Endothelial cell of umbilical vein (primary cell): ENCODE measurements at places on chromosomes 12 and 14. TPM values are rescaled to one million over a fixed set of nuclear protein-coding genes. Genes with fewer than 3 reads are reported as not detected.

GRCh38 chr14:77542421-77543239, 44.0 kb upstream of the ISM2 start:
- H3K27me3 ChIP-seq, result no peaks in the 10 kb centered on the region
- H3K27ac ChIP-seq, result peak overlapping the region; percentile 79
- peaks cover 3% of the 10 kb centered on the region for H3K36me3 ChIP-seq
- peak; percentile 91 for DNase-seq
- peak overlapping the region; percentile 47 for H3K4me3 ChIP-seq

GRCh38 chr14:105292826-105293711, 7.7 kb downstream of the BRF1 start:
- no peaks in the 10 kb centered on the region for H3K27me3 ChIP-seq
- H3K36me3 ChIP-seq, result no peaks in the 10 kb centered on the region
- DNase-seq, result peak; percentile 64
- H3K27ac ChIP-seq, result peak overlapping the region; percentile 46
- H3K4me1 ChIP-seq, result peaks cover 27% of the 10 kb centered on the region

DNA sequence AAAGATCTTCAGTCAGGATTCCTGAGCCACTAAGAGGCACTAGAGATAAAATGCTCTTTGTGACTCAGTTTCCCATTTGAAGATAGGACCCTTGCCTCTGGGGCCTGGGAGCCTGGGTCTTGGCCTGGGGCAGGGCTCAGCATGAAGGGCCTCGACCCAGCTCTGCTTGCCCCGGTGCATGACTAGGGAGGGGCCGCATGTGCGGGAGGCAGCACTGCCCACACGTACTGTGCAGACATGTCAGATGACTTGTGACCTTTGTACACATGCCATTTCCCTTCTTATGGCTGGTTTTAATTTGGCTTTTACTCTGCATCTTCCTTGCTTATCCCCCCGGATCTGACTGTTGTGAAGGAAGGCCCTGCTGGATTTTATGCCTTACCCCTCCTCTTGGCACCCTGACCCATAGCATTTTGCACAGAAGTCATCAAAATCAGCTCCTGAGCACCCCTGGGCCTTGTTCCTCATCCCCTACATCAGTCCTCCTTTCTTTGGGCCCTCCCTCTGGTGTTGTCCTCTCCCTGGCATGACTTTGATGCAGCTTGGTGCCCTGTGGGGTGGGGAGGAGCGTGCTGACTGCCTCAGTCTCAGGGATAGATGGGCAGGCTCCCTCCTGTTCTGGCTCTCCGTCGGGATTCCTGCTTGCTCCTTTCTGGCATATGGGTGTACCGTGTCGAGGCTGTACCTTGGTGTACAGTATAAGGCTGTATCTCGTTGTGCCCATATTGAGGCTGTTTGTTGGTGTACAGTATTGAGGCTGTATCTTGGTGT, 4.4 kb downstream of the CLSTN3 start:
- H3K4me1 ChIP-seq, result peaks cover 9% of the 10 kb centered on the region
- no peaks in the 10 kb centered on the region for H3K27me3 ChIP-seq
- DNase-seq, result no peak
- H3K27ac ChIP-seq, result no peak overlapping the region

GRCh38 chr12:132314516-132315233, 14.7 kb downstream of the GALNT9 start:
- DNase-seq, result no peak
- no peak overlapping the region for H3K4me3 ChIP-seq
- no peaks in the 10 kb centered on the region for H3K4me1 ChIP-seq

- DNase-seq, result no peak
- H3K4me3 ChIP-seq, result no peak overlapping the region
- H3K27me3 ChIP-seq, result no peaks in the 10 kb centered on the region
- no peaks in the 10 kb centered on the region for H3K36me3 ChIP-seq
- no peak overlapping the region for H3K27ac ChIP-seq
Observed at GRCh38 chr14:83006121-83006670, 1472.5 kb upstream of the SEL1L start.

Gene MYF5
- not detected in 2 replicates for total RNA-seq

Gene PMCH
- 1.1 and 1.8 TPM in 2 replicates for total RNA-seq

Gene CPNE6
- not detected in 2 replicates for total RNA-seq

GRCh38 chr12:57235017-57235727, 5.7 kb downstream of the SHMT2 start:
- H3K27ac ChIP-seq, result no peak overlapping the region
- no peak overlapping the region for H3K4me3 ChIP-seq
- peaks cover 27% of the 10 kb centered on the region for H3K27me3 ChIP-seq

GRCh38 chr12:123485756-123486155, 27.8 kb downstream of the SNRNP35 start:
- H3K4me3 ChIP-seq, result no peak overlapping the region
- H3K27me3 ChIP-seq, result no peaks in the 10 kb centered on the region
- peaks cover 8% of the 10 kb centered on the region for H3K4me1 ChIP-seq
- DNase-seq, result no peak
- H3K36me3 ChIP-seq, result peaks cover 3% of the 10 kb centered on the region

DNA sequence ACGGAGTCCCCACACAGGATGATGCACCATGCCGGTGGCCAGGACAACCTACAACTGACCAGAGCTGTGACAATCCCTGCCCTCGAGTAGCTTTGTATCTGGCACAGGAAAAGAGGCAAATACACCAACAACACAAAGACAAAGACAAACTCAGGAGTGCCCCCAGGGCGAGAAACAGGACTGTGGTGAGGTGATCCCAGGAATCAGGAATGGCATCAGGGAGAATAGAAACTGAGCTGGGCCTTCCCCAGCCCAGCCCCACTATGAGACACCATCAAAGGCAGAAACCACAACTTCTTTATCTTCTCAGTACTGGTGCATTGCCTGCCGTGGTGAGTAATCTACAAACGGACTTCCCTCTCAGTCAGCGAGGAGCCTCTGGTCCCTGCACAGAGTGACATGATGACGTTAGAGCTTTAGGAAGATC, 157.7 kb downstream of the TTC7B start:
- H3K27me3 ChIP-seq, result no peaks in the 10 kb centered on the region
- no peak overlapping the region for H3K4me3 ChIP-seq
- H3K27ac ChIP-seq, result no peak overlapping the region
- H3K4me1 ChIP-seq, result no peaks in the 10 kb centered on the region
- no peak for DNase-seq

- H3K4me1 ChIP-seq, result peaks cover 5% of the 10 kb centered on the region
- H3K36me3 ChIP-seq, result no peaks in the 10 kb centered on the region
- no peaks in the 10 kb centered on the region for H3K27me3 ChIP-seq
- no peak overlapping the region for H3K27ac ChIP-seq
- H3K4me3 ChIP-seq, result no peak overlapping the region
Observed at GRCh38 chr12:46459111-46459510, 86.5 kb upstream of the SLC38A2 start.

GRCh38 chr14:61426048-61426447, 104.7 kb downstream of the PRKCH start:
- H3K36me3 ChIP-seq, result no peaks in the 10 kb centered on the region
- no peaks in the 10 kb centered on the region for H3K27me3 ChIP-seq
- H3K27ac ChIP-seq, result no peak overlapping the region
- no peak for DNase-seq

Gene HOXC11
- not detected in 2 replicates for total RNA-seq

Gene TSHR
- not detected in 2 replicates for total RNA-seq

Gene PLXNC1
- total RNA-seq, result 0.04 TPM in 1 of 2 replicates, not detected in the other

- no peaks in the 10 kb centered on the region for H3K4me1 ChIP-seq
- H3K27me3 ChIP-seq, result no peaks in the 10 kb centered on the region
- no peak overlapping the region for H3K27ac ChIP-seq
- H3K4me3 ChIP-seq, result no peak overlapping the region
Observed at GRCh38 chr14:77714926-77715325, 7.0 kb downstream of the SLIRP start.

Gene SSPN
- 0.65 and 2.1 TPM in 2 replicates for total RNA-seq

DNA sequence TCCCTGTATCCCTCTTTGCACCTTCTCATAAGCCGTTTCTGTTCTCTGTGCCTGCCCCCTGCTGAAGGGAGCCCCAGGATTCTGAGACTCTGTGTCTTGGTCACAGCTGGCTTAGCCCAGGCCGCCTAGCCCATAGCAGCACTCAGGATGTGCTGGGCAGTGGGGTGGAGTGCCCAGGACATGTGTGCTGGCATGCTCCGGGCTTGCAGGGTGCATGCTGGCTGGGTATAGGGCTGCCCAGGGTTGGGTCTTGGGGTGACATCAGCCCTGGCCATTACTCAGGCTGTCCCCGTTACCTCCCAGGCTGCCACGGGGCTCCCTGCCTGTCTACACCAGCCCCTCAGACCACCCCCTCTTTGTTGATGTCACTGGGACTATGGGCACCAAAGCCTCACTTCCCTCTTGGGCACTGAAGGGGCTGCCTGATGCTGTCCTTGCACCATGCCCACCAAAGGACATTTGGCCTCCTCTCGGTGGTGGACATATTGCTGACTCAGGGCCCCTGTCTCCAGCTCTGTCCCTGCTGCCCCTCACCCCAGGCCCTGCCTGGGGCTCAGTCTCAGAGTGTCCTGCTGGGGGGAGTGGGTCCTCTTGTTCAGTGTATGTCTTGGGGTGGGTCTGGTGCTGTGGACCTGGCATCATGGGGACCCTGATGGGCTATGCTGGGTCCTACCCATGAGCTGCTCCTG, 2.4 kb downstream of the CEP170B start:
- no peaks in the 10 kb centered on the region for H3K36me3 ChIP-seq
- peaks cover 16% of the 10 kb centered on the region for H3K27me3 ChIP-seq
- H3K27ac ChIP-seq, result no peak overlapping the region
- H3K4me3 ChIP-seq, result no peak overlapping the region

GRCh38 chr14:64845878-64846277, 33.8 kb downstream of the SPTB start:
- no peaks in the 10 kb centered on the region for H3K4me1 ChIP-seq
- no peak overlapping the region for H3K4me3 ChIP-seq
- no peaks in the 10 kb centered on the region for H3K36me3 ChIP-seq
- no peak overlapping the region for H3K27ac ChIP-seq

Gene PTPN6
- 1.6 and 1.8 TPM in 2 replicates for total RNA-seq

DNA sequence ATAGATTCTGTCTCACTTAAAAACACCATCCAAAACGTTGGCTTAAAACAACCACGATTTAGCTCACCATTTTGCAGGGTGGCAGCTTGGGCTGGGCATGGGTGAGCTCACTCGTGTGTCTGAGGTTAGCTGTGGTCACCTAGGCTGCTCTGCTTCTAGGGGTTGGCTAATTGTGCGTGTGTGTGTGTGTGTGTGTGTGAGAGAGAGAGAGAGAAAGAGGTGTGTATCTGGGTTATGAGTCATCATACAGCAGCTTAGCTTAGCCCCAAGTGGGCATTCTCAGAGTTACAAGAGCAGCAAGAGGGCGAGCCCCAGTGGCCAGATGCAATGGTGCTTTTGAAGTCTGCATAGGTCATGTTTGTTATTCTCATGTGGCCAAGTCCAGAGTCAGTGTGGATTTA, 6.0 kb downstream of the FBXW8 start:
- no peak overlapping the region for H3K27ac ChIP-seq
- H3K4me3 ChIP-seq, result no peak overlapping the region
- H3K27me3 ChIP-seq, result no peaks in the 10 kb centered on the region
- peak; percentile 16 for DNase-seq
- H3K36me3 ChIP-seq, result no peaks in the 10 kb centered on the region
- H3K4me1 ChIP-seq, result peaks cover 7% of the 10 kb centered on the region

GRCh38 chr12:3772380-3772779, 19.5 kb upstream of the CRACR2A start:
- H3K27ac ChIP-seq, result no peak overlapping the region
- H3K27me3 ChIP-seq, result peaks cover 12% of the 10 kb centered on the region
- peaks cover 8% of the 10 kb centered on the region for H3K4me1 ChIP-seq

Gene SRRM4
- total RNA-seq, result not detected in 2 replicates

- H3K4me3 ChIP-seq, result no peak overlapping the region
- no peak overlapping the region for H3K27ac ChIP-seq
- no peaks in the 10 kb centered on the region for H3K4me1 ChIP-seq
- H3K27me3 ChIP-seq, result no peaks in the 10 kb centered on the region
- H3K36me3 ChIP-seq, result no peaks in the 10 kb centered on the region
- no peak for DNase-seq
Observed at GRCh38 chr12:52486166-52487105, 6.6 kb downstream of the KRT6A start.

Gene AMIGO2
- 7.5 and 8.7 TPM in 2 replicates for total RNA-seq

Gene TAS2R8
- total RNA-seq, result not detected in 2 replicates

Gene INHBE
- total RNA-seq, result not detected in 2 replicates

DNA sequence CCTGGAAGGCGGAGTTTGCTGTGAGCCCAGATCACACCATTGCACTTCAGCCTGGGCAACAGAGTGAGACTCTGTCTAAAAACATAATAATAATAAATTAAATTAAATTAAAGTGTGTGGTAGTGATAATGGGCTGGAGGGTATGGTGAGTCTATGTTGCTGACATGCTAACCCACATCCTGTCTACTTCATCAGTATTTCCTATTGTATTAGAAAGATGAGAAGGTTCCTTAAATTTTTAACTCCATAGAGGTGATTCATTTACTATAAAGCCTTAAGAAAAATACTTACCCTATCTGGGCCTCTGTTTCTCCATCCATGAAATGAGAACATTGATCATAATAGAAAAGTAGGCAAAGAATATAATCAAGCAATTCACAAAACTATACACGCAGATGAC, 280.5 kb downstream of the FBXL14 start:
- no peaks in the 10 kb centered on the region for H3K27me3 ChIP-seq
- no peak overlapping the region for H3K27ac ChIP-seq
- H3K4me1 ChIP-seq, result no peaks in the 10 kb centered on the region
- no peaks in the 10 kb centered on the region for H3K36me3 ChIP-seq
- no peak overlapping the region for H3K4me3 ChIP-seq
- no peak for DNase-seq

DNA sequence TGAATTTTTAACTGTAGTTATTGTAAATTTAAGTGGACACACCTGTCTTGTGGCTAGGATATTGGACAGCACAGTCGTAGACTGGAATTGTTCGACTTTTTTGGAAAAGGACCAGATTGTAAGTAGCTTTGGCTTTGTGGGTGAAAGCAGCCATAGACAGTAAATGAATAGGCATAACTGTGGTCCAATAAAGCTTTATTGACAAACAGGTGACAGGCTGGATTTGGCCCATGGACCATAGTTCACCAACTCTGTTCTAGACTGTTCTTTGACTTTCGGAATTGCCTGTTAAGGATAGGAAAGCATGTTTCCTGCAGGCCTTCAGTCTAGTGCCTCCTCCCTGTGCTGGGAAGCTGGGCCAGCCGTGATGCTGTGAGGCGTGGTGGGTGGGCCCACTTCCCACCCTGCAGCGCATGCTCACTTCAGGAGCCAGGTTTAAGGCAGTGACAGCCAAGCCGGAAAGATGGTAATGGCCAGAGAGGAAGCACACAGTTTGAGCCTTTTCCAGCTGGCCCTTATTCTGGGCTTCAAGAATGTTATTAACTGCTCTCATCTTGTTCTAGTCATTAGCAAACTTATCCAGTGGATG, 51.8 kb downstream of the PPP2R5C start:
- H3K27ac ChIP-seq, result no peak overlapping the region
- H3K36me3 ChIP-seq, result peaks cover 2% of the 10 kb centered on the region
- no peaks in the 10 kb centered on the region for H3K27me3 ChIP-seq
- H3K4me1 ChIP-seq, result peaks cover 16% of the 10 kb centered on the region
- H3K4me3 ChIP-seq, result no peak overlapping the region

Gene TMEM179
- not detected in 2 replicates for total RNA-seq
